Amygdala (tissue), 56 donors: ENCODE measurements at places on chromosomes 4 and X.

GRCh38 chr4:120921456-120922380 lies 808 bp downstream of the PRDM5 start:
- peak; percentile 48 for DNase-seq

GRCh38 chrX:131061306-131061705 lies 3.2 kb downstream of the ARHGAP36 start:
- no peak for DNase-seq

DNA sequence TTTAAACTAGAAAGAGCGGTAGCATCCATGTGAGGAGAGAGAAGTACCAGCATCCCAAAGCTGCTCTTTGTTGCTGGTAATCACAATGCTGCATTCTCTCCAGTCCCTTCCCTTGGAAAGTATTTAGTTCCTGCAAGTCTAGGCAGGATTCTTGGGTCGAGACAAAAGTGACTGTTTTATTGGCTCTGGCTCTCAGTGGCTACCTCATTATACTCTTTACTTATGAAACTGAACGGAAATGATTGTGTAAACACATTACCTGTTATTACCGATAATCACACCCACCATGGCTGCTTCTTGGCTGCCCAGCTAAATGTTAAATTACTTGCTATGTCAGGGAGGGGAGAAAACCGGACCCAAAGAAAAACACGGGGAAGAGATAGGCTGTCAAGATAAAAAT lies 26.2 kb downstream of the ATXN3L start:
- no peak for DNase-seq

DNA sequence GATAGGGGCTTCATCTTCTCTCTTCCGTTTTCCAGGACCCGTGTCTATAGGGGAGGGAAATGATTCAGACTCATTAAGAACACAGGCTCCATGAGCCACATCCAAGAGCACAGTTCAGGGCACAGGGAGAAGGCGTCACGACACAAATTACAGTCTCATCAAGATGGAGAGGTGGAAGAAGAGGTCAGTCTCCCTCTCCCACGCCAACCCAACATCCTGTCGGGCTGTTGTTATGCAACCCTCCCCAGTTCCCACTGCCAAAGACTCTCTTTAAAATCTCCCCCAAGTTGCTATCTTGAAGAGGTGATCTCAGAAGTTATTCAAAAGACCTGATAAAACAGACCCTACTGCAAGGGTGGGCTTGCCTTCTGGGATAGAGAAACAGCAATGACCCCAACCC lies 12.6 kb downstream of the ZMYM3 start:
- DNase-seq: no peak

DNA sequence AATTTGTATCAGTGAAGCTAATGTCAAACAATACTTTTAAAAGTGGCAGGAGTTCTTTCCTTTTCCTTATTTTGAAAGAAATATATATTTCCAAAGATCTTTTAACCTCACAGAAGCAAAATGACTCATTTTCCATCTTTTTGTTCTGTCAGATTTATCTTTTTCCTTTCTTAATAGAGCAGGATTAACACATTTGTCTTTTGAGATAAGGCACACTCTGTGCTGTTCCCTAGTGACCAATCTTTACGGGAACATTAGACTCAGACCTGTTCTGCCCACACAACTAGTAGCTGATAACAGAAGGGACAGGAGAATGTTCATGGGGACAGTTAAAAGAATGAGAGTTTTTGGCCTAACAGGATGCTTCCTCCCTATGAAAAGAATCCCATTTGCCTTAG lies 381.2 kb downstream of the STPG2 start:
- DNase-seq: no peak

DNA sequence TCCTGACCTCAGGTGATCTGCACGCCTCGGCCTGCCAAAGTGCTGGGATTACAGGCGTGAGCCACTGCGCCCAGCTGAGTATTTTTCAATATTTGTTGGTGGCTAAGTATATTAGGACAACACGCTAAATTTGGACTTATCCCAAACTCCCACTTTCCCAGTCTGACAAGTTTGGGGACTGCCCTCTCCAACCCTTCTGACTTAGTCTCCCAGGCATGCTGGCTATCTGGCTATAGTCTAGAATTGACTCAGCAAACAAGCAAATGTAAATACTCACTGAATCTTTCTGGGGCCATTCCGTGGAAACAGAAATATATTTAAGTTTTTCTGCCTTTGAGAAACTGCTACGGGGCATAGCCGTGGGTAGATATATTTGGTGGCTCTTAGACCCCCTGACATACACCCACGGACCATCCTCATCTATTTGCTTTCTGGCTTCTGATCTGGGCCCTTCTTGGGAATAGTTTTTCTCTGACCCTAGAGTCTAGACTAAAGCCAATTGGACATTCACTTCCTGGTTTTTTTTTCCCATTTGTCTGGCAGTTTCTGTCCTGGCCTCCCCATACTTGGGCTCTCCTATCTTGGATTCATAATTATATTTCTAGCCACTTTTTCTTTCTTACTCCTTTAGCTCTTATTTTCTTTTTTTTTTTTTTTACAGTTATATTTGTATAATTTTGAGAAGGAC lies 11.3 kb upstream of the DOCK11 start:
- DNase-seq: no peak

DNA sequence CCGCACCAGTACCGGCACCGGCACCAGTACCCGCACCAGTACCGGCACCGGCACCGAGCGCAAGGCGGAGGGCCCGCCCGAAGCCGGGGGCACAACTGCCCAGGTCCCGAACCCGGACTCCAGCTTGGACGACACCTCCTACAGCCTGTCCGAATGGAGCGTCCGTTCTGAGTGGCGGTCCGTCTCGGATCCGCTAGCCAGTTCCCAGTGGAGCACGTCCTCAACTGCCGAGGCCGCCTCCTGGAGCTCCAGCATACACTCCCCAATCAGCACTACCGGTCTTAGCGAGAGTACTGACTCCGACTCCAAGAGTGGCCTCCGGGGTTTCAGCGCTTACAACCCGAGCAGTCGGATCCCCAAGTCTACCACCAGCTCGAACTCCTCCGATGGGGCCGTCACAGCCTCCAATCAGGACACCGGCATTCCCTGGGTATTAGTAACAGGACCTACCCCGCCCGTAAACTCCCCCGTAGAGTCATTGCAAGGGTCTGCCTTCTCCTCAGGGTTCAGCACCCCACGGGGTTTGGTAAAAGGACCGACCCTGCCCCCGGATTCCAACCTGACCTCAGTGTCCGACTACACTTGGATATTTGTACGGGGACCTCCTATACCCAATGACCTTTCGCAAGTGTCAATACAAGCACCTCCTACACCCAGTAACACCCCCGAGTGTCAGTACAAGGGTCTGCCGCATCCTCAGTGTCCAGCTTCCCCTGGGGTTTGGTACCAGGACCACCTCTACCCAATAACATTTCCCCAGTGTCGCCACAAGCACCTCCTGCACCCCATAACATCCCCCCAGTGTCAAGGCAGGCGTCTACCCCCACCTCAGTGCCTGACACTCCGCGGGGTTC lies 721 bp upstream of the MAOA start:
- peak; percentile 32 for DNase-seq

DNA sequence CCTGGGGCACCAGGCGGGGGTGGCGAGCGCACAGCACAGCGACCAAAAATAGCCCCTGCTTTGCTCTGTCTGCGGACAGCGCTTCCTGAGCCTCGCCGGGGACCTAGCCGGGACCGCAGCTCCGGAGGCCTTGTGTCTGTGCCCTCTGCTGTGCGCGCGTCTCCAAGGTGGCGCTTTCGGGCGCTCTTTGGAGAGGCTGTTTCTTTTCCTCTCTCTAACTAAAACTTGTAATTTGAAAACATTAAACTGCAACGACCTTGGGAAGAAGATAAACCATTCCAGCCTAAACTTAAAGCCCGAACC lies 3.4 kb downstream of the ARX start:
- DNase-seq: no peak

- DNase-seq: peak; percentile 0
Measured at GRCh38 chrX:110665223-110666002, 130.2 kb downstream of the CHRDL1 start.

- DNase-seq: no peak
Measured at GRCh38 chr4:28443801-28444412, 1583.3 kb downstream of the STIM2 start.

DNA sequence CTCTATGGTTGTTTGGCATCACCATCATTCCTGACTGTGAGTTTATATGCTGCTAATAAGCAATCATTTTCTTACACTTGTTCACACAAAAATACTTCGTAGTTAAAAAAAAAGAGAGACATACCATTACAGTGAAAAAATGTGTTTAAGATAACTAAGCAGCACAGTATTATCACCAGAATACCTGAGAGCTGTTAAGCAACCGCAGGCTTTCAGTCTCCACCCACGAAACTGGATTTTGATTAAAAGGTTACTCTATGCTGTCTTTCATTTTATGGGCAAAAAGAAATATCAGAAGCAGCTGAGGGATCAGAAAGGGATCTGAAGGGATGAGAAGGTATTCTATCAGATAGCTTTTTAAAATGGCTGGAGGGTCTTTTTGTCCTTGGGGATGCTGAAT lies 148.3 kb downstream of the NEK1 start:
- DNase-seq: no peak

GRCh38 chrX:123188081-123188480 lies 4.0 kb downstream of the GRIA3 start:
- DNase-seq: no peak

GRCh38 chr4:109157696-109158095 lies 144.8 kb downstream of the COL25A1 start:
- DNase-seq: no peak
